ENCODE measurements at places on chromosomes 2 and 18.

DNA sequence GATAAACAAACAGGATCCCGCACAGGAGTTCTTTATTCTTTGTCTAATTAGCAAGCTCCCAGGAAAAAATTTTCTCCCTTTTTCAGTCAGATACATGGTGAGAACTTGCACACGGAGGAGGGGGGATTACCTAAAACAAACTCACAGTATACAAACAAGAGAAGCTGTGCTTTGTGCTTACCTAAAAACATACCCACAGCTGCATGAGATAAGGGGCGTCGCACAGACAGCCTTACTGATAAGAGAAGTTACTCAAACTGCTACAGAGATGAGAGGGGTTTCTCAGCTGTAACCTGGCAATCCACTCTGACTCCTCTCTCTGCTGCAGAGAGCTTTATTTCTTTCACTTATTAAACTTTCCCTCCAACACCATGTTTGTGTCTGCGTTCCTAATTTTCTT is 32.9 kb upstream of the ST3GAL5 start:
- no peak for DNase-seq

GRCh38 chr2:171390941-171391516 is 42.8 kb downstream of the METTL8 start:
- DNase-seq: no peak

DNA sequence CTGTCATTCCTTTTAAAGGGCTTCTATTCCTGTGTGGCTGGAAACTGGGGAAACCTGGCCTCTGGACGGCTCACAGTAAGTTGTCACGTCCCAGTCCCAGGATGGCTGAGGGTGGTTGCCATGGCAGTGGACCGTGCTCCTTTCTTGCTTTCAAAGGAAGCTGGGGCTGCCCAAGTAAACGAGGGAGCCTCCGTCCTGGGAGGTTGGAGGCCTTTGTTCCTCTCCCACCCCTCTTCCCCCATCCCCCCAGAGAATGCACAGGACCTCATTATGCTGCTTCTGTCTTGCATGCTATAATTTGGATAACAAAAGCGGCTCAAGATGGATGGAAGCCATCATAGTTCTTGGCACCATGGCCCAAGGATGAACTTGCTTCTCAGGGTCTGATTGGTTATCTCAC is 325.5 kb upstream of the HS6ST1 start:
- DNase-seq: no peak

- DNase-seq: no peak
These were observed 42.3 kb upstream of the FHOD3 start for GRCh38 chr18:36255072-36255698.

GRCh38 chr18:48975817-48976649 is 25.3 kb upstream of the SMAD7 start:
- DNase-seq: peak; percentile 28

GRCh38 chr2:194591192-194591591 is 1065.8 kb upstream of the SLC39A10 start:
- no peak for DNase-seq

DNA sequence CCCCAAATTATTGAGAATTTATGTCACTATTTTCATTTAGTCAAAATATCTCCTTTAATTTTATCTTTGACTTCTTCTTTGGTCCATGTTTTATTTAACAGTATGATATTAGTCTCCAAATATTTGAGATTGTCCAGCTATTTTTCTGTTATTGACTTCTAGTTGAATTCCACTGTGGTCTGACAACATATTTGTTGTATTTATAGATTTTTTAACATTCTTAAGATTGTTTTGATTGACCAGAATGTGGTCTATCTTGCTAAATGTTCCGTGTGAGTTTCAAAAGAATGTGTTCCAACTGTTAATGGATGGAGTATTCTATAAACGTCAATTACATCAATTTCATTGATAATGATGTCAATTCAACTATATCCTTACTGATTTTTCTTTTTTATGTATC is 1452.1 kb downstream of the SUCLG1 start:
- DNase-seq: no peak

- no peak for DNase-seq
These were observed 71.2 kb upstream of the CREB1 start for GRCh38 chr2:207458582-207458981.

- DNase-seq: no peak
These were observed 61.1 kb downstream of the FMNL2 start for GRCh38 chr2:152396051-152396511.

DNA sequence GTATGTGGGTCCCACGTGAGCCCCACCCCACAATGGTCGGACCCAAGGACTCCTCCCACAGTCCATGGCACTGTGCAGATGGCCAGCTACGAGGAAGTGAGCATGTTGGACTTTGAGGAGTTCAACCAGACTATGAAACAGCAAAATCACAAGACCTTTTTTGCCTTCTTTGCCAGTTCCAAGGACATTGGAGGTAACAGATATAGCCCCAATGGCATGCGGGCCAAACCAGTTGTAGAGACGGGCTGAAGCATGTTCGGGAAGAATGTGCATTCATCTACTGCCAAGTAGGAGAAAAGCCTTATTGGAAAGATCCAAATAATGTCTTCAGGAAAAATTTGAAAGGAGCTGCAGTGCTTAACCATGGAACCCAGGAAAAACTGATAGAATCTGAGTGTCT is 12.6 kb downstream of the DNER start:
- DNase-seq: no peak

- DNase-seq: no peak
These were observed 564.7 kb downstream of the TNS1 start for GRCh38 chr2:217438136-217438535.

GRCh38 chr2:39099870-39100728 is 20.8 kb downstream of the SOS1 start:
- DNase-seq: no peak

- DNase-seq: no peak
These were observed 42.4 kb downstream of the ITGB1BP1 start for GRCh38 chr2:9380702-9381628.

- no peak for DNase-seq
These were observed 28.0 kb upstream of the DSG3 start for GRCh38 chr18:31419457-31419932.

DNA sequence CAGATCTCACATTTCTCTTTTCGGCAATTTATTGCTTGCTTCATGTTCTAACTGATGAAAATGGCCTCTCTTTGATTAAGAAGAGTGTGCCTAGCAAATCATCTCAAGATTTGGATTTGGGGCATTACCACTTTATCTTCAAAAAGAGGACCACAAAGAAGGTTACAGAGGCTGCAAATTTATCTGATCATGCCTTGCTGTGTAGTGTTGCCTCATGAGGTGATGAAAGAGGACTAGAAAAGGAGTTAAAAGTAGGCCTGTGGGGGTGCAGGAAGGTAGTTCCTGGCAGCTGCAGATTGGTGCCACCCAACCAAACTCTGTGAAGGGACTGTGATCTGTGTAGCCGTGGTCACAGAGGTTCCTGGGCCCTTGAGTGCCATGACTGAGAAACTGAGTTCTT is 69.2 kb downstream of the PRELID3A start:
- no peak for DNase-seq

- DNase-seq: peak; percentile 65
These were observed 966 bp downstream of the ADCY3 start for GRCh38 chr2:24919037-24919505.

DNA sequence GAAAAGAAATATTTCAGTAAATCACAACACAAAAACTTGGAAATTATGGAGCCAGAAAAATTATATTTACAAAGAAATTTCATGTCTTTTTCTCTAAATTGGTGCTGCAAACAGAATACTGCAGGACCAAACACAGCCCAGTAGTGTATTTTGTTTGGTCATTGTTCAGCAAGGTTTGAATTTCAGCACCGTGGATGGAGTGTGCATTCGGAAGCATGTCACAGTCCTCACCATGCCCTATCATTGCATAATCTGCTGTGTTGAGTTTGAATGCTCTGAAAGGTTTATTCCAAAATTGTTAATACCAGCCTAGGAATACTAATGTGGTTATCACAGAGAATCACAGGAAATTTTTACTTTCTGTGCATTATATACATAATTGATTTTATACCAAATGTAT is 296.7 kb downstream of the METTL4 start:
- no peak for DNase-seq

GRCh38 chr2:85648619-85649018 is 19.4 kb downstream of the SFTPB start:
- DNase-seq: no peak

DNA sequence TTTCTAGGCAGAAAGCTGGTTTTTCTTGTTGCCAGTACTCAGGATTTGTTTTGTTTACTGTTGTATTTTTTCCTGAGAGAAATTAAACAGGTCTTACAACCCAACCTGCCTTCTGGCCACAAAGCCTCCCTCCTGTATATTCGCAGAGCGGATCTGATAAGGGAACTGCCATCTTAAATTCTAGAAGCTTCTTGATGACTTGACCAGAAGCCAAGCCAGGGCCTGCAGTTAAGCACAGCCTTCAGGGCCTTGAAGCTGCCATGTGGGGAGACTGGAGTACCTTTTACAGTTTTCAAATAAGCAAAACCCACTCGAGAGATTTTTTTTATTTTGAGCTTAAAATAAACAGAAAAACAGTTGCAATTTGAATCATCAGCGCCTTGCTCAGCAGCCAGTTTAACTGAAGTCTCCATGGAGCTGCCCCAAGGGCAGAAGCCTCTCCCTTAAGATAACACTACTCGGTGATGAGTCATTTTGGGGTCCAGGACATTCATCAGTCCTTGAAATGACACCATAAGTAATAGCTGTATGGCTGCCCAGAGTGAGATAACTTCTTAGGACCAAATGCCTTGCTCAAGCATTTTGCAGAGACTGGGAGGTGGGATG is 51.5 kb upstream of the PHLPP1 start:
- DNase-seq: peak; percentile 55

- DNase-seq: no peak
These were observed 5.6 kb upstream of the CCDC74B start for GRCh38 chr2:130150181-130151144.

- DNase-seq: no peak
These were observed 55.1 kb upstream of the ACVR2A start for GRCh38 chr2:147789720-147790119.

- DNase-seq: no peak
These were observed 47.5 kb downstream of the INHBB start for GRCh38 chr2:120393456-120393855.

DNA sequence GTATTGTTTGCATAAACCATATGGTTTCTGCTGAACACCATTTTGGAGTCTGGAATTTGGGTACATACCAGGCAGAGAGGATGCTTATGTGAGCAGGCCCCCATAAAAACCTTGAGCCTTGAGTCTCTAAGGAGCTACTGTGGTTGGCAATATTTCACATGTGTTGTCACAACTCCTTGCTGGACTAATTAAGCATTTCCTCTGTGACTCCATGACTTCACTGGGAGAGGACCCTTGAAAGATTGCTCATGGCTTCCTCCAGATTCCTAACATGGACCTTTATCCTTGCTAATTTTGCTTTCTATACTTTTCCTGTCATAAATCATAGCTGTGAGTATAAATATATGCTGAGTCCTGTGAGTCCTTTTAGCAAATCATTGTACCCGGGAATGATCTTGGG is 7.6 kb upstream of the COQ10B start:
- no peak for DNase-seq

DNA sequence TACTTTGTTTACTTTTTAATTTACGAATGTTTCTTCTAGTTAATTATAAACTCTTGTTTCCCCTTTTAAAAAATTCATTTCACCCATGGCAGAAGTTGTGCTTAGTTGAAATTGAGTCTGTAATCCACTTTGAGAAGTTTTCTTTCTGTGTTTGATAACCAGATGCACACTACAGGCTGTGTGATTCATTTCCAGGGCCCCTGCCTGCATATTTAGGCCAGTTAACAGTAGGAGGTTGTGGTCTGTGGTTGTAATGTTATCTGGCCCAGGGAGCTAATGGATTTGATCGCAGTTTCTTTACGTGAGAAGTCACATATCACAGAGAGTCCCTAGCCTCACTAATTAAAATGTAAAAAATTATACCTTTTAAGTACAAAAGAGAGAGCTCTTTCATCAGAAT is 3.3 kb downstream of the CDH7 start:
- DNase-seq: no peak

DNA sequence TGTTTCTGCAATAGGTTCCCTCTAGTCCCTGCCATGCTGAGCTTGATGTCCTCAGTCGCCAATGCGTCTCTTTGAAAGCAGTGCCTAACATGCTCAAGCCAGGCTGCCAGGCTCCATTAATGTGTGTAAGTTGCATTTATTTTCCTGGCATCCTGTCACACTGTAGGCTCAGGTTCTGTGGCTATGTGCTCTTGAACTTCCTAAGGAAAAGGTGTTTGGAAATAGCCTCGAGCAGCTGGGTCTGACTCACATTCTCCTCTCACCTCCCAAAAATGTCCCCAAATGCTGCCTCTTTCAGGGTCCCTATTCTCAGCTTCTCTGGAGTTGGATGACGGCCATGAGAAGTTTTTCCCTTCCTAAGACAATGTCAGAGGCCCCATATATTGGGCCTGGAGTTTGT is 58.0 kb upstream of the SLC14A2 start:
- no peak for DNase-seq

- DNase-seq: no peak
These were observed 254.3 kb upstream of the TNP1 start for GRCh38 chr2:217114117-217114516.
